ENCODE measurements at places on chromosomes 6 and 20. TPM values are rescaled to one million over a fixed set of nuclear protein-coding genes. Genes with fewer than 3 reads are reported as not detected.

- DNase-seq: no peak
These were observed 26.6 kb downstream of the NSFL1C start for GRCh38 chr20:1440024-1440423.

DNA sequence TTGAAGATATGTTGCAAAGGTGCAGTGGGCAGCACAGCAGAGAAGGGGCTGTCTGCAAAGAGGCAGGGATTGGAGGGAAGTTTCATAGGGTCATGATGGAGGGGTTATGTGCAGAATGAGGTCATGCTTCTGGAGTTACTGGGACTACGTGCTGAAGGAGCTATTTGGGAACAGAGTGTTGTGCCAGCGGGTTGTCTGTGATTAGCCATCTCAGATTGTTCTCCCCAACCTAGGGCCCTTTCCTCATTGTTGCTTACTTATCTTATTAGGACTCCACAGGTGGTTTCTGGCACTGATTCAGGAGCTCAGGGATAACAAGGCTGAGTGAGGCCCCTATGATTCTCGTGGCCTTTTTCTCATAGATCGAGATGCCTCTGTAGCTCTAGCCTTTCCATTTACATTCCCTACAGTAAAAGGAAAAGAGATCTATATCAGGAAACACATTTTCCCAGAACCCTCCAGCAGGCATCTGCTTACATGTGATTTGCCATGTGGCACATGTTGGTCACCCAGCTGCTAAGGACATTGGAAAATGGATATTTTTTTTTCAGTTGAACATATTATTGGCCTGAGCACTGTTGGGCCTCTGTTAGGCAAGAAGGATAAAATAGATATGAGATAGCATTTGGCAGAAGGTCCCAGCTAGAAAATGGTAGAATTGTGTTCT, 429.6 kb upstream of the PLCB4 start:
- no peak for DNase-seq

- DNase-seq: no peak
These were observed 39.8 kb upstream of the CENPW start for GRCh38 chr6:126300126-126300525.

DNA sequence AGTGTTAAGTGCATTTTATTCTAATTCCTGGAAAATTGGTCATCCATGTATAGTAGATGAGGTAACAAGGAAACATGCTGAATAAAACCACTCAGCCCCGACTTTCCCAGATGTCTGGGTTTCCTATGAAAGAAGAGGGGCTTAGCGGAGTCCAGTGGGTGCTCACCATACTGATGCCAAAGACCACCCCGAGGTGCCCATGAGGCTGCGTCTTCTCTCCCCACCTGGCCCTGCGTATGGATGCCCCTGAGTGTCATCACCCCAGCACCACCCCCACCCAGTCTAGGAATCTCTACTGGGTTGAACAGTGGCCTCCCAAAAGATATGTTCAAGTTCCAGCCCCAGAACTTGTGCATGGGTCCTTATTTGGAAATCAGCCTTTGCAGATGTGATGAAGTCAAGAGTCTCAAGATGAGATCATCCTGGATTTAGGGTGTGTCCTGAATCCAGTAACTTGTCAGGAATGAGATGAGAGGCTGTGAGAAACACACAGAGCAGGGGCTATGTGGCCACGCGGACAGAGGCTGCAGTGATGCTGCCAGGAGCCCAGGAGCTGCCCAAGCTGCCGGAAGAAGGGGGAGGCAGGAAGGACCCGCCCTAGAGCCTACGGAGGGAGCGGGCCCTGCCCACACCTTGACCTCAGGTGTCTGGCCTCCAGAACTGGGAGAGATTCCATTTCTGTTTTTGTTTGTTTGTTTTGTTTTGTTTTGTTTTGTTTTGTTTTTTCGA, 124.6 kb upstream of the CDH4 start:
- DNase-seq: no peak

GRCh38 chr6:37435373-37435772, 2.4 kb downstream of the CMTR1 start:
- no peak for DNase-seq

DNA sequence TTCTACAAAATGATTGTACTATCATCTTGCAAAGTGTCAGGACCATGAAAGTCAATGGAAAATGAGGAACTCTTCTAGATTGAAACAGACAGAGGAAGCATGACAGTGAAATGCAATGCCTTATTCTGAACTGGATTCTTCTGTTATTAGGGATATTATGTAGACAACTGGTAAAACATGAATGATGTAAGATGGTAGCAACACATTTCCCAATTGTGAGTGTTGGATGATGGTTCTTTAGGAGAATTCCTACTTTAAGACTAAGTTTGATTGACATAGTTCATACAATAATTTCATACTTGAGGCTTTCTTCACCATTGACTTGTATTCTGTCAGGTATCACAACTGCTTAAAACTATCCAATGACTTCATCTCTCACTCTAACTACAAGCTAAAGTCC, 4.5 kb downstream of the UBE3D start:
- no peak for DNase-seq

GRCh38 chr6:33235221-33235634, 26.9 kb downstream of the RING1 start:
- no peak for DNase-seq

GRCh38 chr6:53573299-53573698, 28.4 kb upstream of the GCLC start:
- no peak for DNase-seq

GRCh38 chr6:157648561-157648960, 174.5 kb upstream of the SNX9 start:
- peak; percentile 17 for DNase-seq

The EEF1E1 gene
- 17.9 TPM for total RNA-seq

The ULBP2 gene
- 0.66 TPM for total RNA-seq

The CRISP3 gene
- total RNA-seq: not detected
